ENCODE measurements at places on chromosomes 12 and 14. TPM values are rescaled to one million over a fixed set of nuclear protein-coding genes. Genes with fewer than 3 reads are reported as not detected.

DNA sequence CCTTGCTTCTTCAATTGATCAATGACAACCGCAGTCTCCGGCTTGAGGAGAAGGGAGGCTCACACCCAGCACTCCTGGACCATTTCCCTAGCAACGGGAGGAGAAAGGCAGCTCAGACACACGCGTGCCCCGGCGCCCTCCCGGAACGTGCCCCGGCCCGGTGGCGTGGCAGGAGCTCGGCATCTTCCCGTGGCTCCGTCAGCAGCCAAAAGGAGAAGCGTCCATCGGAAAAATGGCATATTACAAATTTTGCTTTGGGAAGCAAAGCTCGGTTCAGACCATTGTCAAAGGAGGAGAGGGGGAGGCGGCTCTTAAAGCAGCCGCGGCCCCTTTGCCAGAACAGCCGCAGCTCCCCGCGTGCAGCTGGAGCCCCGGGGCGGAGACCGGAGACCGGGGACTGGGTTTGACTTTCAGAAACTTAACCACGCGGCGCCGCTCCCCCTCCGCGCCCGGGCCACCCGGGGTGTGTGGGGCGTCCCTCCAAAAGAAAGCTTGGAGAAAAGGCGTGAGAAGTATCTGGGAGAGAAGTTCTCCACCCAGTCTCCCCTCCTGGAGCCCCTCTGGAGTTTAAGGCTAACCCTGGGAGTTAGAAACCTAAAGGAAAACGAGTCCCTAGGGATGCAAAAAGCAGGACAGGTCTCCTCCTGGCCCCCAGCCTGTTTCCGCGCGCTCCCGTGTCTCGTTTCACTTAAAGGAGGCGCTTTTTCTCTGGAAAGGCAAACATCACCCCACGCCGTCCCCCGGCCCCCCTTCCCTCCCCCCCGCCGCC lies 545 bp downstream of the PPFIA2 start:
- no peak for DNase-seq

- no peak for DNase-seq
These were observed 297.3 kb upstream of the E2F7 start for GRCh38 chr12:77362509-77363210.

- no peak for DNase-seq
These were observed 27.9 kb downstream of the FAR2 start for GRCh38 chr12:29176941-29177340.

- DNase-seq = no peak
These were observed 239.7 kb upstream of the PPFIA2 start for GRCh38 chr12:81998761-81999378.

- DNase-seq = no peak
These were observed 25.1 kb downstream of the FGFR1OP2 start for GRCh38 chr12:26963413-26963812.

- DNase-seq = no peak
These were observed 201.8 kb downstream of the NUBPL start for GRCh38 chr14:31763041-31763440.

DNA sequence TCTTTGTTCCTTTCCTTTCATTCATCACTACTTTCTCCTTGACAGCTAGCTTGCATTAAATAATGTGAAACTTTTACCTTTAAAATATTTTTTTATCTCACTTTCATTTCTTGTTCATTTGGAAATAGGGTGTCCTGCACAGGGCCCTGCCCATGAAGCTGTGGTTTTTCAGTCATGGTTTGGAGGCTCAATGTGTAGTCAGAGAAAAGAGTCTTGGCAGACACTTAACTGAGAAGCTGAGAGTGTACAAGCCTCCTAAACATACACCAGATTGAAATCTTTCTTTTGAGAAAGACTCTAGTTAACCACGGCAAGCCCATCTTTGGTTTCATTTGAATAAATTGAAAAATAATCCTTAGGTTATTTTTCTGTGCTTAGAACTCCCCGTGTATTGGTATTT lies 74.2 kb downstream of the KICS2 start:
- DNase-seq = no peak

- no peak for DNase-seq
These were observed 57.4 kb upstream of the ANO4 start for GRCh38 chr12:100737168-100737567.

DNA sequence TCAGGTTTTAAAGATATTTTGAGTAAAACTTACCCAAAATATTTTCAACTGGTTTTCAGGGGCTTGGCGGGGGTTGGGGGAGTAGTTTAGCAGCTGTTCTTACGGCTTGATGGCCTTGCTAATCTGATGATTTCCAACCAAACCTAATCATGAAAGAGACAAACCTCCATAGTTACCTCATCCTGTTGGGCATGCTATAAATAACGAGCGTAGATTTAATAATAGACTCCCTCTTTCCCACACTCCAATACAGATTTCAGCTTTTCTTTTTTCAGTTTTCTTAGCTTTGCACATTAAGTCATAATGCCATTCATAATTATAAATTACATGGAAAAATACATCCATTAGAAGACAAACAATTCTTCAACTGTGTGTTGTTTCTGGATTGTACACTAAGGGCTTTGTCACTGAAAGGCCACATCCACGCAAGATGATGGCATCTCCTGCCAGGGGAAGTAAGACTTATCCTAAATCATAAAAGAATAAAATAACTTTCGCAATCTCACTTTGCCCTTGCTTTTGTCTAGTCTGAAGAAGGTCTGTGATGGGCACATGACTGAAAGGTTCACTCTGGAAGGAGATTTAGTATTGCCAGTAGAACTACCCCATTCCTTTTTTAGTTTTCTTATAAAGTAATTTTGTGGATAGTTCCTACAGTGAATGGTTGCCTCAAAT lies 23.2 kb downstream of the ITPR2 start:
- DNase-seq = no peak

DNA sequence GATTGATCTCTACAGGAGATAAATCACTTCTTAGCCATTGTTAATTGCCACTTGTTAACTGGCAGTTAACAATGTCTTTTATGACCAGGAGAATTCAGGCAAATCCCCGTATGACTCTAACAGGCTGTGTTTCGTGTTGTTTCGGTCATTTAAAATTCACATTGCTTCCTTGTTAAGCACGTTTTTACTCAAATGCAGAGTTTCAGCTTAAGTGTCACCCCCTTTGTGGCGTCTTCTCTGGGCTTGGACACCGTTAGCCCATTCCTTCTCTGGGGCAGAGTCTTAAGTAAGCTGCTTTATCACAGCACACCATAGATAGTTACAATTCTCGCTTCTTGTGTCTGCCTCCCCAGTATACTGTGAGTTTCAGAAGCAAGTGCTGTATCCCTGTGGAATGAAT lies 205.4 kb downstream of the EPS8 start:
- DNase-seq = no peak

DNA sequence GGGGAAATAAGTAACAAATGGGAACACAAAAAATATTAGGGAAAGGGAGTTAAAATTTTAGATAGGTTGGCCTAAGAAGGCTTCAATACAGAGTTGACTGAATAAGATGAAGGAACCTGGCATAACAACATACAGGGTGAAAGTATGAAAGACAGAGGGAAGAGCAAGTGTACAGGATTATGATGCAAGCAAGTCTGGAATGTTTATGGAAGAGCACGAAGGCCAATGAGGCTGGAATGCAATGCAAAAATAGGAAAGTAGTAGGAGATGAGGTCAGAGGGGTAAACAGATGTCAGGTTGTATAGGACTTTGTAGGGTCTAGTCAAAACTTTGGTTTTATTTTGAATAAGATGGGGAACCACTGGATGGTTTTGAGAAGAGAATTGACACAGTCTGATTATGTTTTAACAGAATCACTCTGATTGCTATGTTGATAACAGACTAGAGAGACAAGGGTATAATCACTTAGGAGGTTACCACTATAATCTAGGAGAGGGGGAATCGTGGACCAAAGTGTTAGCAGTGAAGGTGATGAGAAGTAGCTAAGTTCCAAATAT lies 96.8 kb downstream of the OSBPL8 start:
- no peak for DNase-seq

DNA sequence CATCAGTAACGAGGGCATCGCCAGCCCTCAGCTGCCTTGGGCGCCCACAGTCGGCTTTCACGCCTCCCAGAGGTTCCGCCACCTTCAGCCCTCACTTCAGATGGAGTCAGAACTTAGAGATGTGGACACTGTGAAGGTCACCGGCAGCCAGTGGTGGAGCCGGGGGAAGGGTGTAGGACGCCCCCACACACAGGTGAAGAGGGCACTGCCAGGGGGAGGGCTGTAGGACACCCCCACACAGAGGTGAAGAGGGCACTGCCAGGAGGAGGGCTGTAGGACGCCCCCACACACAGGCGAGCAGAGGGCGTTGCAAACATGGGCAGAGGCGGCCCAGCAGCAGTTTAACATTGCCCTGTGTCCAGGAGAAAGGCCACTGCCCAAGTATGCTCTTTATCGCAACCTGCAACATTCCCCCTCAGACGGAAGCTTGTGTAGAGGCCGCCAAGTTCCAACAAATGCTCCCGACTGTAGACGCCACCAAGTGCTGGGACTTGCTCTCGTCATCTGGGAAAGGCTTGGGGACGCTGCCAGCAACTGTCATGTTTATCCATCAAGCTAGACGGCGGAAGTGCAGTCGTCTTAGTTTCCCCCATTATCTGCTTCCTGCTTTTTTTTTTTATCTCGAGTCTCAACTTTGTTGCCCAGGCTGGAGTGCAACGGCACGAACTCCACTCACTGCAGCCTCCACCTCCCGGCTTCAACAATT lies 4.9 kb upstream of the ANKLE2 start:
- no peak for DNase-seq

Gene TAS2R8
- not detected for total RNA-seq

Gene FITM1
- total RNA-seq = 0.96 TPM

Gene OR6C3
- not detected for total RNA-seq

Gene MYF6
- total RNA-seq = not detected

Gene UBE2N
- total RNA-seq = 64.0 TPM

Gene SLCO1C1
- total RNA-seq = 1.3 TPM

Gene SERPINA12
- not detected for total RNA-seq

Gene PSMB5
- total RNA-seq = 150 TPM

Gene AKAP3
- total RNA-seq = 4.8 TPM
